ENCODE measurements at places on chromosomes 13 and 19. TPM values are rescaled to one million over a fixed set of nuclear protein-coding genes. Genes with fewer than 3 reads are reported as not detected.
A peak's percentile ranks its signal among the peaks of the same experiment; 100 is the strongest.

Gene C1QTNF9B
- total RNA-seq = not detected

Gene GPR12
- not detected for total RNA-seq

Gene ADAMTS10
- total RNA-seq = 0.77 TPM

- DNase-seq = no peak
Observed at GRCh38 chr13:50248516-50249143, 233.4 kb downstream of the KCNRG start.

GRCh38 chr13:99331881-99332293 lies 24.7 kb upstream of the GPR183 start:
- DNase-seq = no peak

- no peak for DNase-seq
Observed at GRCh38 chr13:48476686-48477085, 56.2 kb downstream of the RCBTB2 start.

GRCh38 chr13:114078461-114079451 lies 53.7 kb downstream of the RASA3 start:
- DNase-seq = peak; percentile 23

Measured in Caco-2 (cell line).